ENCODE measurements at places on chromosomes 5 and 9.

GRCh38 chr5:9148242-9148641 is 397.6 kb downstream of the SEMA5A start:
- no peak for DNase-seq

DNA sequence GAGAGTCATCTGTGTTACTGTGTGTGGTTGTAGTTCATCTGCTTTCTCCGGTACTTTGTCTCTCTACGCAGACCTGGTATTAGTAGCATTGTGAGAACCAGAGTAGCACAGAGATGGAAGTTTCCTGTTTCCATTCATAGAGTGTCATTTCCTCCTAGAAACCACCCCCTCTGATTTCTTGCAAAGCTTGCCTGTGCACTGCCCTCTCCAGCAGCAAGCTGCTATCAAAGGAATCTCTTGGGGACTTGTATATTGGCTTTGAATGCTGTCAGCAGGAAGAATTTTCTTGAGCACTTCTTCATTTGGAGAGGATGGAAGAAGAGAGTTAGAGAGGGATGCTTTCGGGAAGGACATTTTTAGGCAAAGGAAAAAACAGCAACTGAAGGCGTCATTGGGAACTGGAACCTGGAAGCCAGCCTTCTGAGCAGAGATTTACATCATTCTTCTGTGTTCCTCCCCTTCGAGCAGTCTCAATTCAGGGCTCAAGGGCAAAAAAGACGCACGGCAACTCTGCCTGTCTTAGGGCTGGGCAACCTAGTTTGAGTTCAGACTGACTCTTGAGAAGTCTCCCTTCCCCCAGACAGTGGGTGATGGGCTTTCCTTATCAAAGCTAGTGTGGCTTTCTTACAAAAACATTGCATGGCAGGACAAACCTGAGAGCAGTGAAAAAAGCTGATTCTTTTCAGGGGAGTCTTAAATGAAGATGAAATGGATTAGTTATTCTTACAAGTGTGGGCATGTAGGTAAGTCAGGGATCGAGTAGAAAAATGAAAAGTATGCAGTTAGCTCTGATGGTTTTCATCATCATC is 226.3 kb downstream of the AOPEP start:
- DNase-seq = peak; percentile 10

DNA sequence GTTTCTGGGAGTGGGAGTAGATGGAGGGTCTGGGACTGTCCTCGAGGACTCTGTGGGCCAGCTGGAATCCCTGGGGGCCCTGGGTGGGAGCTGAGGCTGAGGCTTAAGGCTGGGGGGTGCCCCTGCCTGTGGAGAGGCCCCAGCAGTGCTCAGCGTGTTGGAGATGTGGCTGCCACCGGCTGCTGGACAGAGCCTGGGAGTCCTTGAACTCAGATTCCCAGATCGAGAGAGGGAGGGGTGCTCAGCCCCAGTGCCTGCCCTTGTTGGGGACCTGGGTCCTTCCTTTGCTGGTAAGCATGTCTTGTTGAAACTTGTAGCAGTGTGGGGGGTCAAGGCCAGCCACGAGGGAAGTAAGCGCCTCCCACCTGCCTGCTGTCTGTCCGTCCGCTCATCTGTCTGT is 10.7 kb downstream of the RXRA start:
- DNase-seq = no peak

DNA sequence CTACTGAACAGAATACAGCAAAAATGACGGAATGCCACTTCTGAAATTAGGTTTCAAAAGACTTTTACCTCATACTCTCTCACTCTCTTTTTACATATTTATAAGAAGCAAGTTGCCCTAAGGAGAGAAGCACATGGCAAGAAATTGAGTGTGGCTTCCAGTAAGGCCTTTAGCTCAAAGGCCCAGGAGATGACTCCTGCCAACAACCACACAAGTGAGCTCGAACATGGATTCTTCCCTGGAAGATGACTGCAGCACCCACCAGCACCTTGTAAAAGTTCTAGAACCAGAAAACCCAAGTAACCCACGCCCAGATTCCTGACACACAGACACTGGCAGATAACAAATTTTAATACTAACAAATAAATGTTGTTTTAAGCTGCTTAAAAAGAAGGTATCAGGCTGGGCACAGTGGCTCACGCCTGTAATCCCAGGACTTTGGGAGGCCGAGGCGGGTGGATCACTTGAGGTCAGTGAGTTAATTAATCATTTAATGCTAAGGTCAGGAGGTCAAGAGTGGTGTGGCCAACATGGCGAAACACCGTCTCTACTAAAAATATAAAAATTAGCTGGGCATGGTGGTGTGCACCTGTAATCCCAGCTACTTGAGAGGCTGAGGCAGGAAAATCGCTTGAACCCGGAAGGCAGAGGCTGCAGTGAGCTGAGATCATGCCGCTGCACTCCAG is 17.0 kb downstream of the PTBP3 start:
- peak; percentile 50 for DNase-seq

GRCh38 chr5:164202338-164202737 is 696.9 kb downstream of the MAT2B start:
- DNase-seq = no peak

GRCh38 chr5:147140558-147140957 is 94.3 kb upstream of the STK32A start:
- no peak for DNase-seq

DNA sequence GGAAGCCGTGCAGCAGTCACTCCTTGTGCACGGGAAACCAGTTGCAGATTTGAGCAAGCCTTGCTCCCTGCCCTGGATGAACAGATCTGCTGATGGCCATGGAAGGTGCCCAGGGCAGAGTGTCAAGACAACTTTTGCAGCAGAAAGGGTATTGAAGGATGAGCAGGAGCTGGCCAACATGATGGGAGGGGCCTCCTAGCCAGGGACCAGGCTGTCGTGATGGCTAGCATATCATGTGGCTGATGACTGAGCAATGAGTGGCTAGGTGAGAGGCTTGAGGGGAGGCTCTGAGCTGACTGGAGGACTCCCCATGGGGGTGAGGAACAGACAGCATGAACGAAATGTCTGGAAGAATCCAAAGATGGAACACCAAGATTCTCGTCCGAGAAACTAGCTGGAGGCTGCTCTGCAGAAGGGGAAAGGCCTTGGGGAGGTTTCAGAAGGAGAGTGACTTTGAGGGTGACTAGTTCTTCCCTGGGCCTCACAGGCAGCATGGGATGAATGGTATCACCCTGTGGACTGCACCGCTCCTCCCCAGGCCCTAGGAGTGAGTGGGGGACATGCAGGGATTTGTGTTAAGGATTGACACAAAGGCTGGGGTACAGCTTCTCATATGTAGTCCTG is 18.5 kb downstream of the PPARGC1B start:
- no peak for DNase-seq

DNA sequence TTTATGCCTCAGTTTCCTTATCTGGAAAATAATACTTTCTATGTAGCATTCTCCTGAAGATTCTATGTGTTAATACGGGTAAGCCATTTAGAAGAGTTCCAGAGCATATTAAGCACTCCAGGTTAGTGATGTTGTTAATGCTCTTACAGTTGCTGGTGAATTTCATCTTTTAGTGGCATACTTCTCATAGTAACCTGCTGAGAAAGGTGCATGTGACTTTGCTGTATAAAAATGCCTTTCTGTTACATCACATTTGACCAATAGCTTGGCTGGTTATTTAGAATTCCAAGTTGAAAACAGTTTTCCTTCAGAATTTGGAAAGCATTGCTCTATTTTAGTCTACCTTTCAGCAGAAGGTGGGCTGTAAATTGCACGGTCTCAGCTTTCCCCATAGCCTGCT is 27.2 kb downstream of the GCNT1 start:
- DNase-seq = no peak

- no peak for DNase-seq
These were observed 13.3 kb upstream of the C5orf63 start for GRCh38 chr5:127086589-127086988.

GRCh38 chr9:90839183-90839728 is 37.6 kb downstream of the SYK start:
- DNase-seq = peak; percentile 52

- no peak for DNase-seq
These were observed 71.8 kb upstream of the CD180 start for GRCh38 chr5:67268231-67269021.

DNA sequence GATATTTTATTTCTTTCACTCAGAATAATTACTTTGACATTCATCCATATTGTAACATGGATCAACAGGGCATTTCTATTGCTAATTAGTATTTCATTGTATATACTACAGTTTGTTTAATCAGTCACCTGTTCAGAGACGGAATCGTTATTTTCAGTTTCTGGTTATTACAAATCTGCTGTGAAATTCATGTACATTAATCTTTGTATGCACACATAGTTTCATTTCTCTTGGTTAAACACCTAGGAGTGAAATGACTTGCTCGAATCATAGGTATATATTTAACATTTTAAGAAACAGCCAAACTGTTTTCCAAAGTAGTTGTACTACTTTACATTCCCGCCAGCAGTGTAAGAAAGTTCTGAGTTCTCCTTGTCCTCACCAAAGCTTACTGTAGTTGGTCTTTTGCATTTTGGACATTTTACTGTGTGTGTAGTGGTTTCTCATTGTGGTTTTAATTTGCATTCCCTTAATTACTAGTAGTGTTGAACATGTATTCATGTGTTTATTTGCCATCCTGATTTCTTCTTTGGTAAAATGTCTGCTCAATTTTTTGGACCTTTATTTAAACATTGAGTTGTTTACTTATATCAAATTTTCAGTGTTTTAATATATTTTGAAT is 198.2 kb downstream of the SAXO1 start:
- no peak for DNase-seq

DNA sequence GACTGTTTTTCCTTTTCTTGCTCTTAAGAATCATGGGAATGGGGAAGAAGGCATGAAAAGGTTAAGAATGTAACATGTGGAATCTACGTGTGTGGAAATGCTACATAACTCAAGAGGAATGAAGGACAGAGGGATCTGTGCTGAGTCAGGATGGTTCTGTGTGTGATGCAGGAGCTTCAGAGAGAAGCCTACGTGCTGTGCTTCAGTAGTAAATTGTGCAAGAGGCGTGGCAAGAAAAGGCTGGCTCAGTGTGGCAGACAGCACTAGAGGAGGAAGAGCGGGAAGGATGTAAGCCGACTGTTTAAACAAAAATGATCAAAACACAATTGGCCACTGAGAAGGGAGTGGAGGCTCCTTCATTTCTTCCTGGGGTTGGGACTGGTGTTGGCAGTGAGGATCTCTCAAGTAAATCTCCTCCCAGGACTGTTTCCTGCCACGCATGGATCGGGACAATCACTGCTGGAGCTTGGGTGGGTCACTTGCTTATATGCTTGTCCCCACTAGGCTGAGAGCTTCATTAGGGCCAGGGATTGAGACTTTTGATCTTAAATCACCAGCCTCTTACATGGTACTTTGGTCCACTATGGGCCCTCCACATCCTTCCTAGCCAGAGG is 59.4 kb upstream of the BASP1 start:
- no peak for DNase-seq

- DNase-seq = no peak
These were observed 7.3 kb downstream of the PCDHAC2 start for GRCh38 chr5:140973550-140973949.

- no peak for DNase-seq
These were observed 344.6 kb downstream of the GLIS3 start for GRCh38 chr9:3955305-3955687.

DNA sequence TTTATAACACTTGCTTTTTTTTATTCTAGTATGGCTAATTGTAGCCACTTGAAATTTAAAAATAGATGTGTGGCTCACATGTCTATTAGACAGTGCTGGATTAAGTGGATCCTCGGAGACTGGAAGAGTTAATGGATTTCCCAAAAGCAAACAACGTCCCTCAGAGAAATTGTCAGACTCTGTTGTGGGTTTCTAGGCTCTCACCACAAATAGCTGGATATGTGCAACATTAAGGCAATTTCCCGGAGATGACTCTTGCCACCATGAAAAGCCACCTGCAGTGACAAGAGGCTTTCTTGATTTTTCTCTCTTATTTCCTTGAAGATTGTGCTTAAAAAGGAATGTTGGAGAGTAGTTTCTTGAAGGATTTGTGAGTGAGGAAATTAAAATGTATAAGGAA is 43.2 kb downstream of the TMEM167A start:
- DNase-seq = no peak

DNA sequence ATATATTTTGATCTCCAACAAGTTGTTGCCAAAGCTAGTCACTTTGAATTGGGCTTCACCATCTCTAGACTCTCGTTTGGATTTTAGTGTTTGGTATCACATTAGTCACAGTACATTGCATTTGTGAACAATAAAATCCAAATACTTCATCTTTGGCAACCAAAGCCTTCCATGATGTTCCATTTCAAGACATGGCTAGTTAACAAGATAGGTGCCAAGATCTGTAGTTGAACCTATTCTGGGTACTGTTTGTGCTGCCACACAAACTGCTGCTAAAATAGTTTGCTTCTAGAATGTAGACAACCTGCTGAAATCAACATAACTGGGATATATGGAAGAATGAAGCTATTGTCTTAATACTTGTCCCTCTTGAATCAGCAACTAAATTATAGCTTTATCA is 207.5 kb downstream of the LRRC70 start:
- DNase-seq = no peak

- DNase-seq = peak; percentile 94
These were observed 2.2 kb downstream of the ST6GALNAC6 start for GRCh38 chr9:127897193-127897692.

DNA sequence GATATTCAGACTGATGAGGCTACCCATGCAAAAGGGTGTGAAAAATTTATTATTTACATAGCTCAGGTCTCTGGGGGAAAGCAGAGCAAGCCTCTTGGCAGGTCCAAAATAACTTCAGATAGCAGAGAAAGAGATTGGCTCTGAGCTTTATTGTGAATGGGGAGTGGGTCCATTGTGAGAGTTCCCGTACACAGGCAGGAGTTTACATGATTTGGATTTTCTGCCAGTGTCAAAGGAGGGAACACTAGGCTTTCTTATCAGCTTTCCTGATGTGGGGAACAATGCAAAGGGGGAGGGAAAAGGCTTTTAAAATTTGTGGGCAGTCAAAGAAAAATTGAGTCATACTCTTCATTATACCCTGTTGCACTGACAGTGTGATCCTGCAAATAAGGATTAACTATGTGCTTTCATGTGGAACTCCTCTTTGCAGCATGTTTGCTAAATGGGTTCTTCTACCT is 615.0 kb upstream of the RIOK2 start:
- DNase-seq = no peak

Data from hematopoietic multipotent progenitor cell treated with erythropoietin and hydrocortisone succinate and interleukin-3 and kit ligand, for 4 days (in vitro differentiated cells).